Kidney glomerular epithelial cell (primary cell): ENCODE measurements at places on chromosomes 5 and 9.
A peak's percentile ranks its signal among the peaks of the same experiment; 100 is the strongest.

DNA sequence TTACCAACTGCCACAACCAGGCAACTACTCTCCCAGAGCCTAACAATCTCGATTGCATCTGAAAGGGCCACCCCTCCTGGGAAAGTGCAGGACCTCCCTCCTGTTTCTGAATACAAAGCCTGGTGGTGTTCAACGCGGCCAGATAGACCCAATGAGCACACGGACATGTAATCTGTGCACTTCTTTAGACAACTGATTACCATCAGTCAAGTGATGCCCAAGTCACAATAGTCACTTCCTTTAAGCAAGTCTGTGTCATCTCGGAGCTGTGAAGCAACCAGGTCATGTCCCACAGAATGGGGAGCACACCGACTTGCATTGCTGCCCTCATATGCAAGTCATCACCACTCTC lies 739 bp downstream of the C9orf72 start:
- DNase-seq = peak; percentile 31

DNA sequence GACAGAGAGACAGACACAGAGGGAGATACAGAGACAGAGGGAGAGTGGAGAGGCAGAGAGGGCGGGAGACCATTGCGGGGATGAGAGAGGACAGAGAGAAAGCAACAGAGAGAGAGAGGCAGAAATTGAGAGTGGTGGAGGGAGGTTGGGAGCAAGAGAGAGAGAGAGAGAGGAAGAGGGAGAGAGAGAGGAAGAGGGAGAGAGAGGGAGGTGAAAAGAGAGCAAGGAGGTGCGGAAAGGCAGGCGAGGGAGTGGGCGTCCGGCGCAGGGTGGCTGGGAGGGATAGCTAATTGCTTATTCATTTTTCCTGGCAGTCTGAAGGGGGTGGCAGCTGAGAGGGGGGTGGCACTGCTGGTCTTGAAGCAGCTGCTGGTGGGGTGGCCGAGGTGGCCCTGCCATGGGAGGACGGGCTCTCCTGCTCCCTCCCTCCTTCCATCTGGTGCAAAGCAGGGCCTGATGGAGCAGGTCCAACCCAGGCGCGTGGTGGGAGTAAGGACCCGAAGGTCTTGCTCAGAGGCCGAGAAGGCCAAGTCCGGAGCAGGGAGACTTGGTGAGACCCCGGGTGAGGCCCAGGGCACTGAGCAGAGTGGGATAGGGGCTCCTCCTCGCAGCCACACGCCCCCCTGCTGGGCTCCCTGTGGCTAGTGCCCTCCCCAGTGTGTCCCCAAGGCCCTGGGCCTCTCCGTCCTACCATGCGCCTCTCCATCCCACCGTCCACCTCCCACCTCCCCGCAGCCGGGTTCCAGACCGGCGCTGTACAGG lies 25.3 kb upstream of the RNU6ATAC start:
- no peak for DNase-seq

DNA sequence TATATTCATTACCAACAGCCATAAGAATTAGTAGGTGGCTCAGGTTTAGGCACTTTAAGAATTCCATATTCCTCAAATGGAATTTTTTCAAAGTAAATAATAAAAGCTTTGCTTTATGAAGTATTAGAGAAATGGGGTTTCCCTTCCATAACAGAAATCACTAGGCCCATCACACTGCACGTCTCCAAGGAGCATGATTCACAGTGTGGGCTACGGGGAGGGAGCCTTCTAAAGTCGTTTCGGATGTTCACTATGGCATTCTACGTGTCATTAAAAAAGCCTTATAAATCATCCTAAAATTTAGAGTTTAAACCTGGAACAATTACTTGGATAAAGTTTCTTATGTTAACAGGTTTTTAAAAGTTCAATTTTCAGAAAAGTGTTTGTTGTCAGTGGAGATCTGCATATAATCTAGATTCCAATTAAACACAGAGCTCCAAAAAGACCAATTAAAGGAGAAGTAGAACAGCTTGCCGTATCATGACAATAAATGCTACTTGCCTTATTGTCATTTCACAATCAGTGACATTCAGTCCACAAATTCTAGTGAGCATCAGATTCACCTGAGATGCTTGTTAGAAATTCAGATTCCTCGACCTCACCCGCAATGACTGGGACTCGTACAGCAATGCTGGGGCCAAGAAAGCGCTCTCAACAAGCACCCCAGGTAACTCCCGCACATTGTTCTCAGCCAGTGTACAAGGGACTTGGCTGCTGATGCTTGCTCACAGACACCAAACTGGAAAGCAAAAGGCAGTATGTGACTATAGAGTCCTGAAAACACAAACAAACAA lies 115.7 kb downstream of the NFIB start:
- no peak for DNase-seq

DNA sequence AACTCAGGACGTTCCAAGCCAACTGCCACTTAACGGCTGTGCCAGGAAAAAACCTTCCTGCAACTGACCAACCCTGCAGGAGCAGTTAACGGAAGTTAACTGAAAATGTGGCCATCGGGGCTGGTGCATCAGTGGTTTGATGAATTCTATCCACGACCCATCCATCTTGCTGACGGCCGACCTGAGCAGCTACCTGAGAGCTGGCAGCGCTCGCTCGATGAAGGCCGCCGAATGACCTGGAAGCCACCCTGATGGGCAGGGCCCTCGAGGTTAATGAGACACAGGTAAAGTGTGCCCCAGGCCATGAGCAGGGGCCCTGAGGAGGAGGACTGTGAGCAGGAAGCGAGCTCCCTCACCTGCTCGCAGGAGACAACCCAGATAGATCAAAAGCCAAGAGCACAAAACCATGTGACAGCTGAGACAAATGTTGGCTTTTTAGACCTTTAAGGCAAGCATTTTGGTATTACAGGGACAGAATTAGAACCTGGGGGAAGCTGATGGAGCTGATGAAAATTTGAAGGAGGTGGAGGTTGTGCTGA lies 35.3 kb upstream of the FLT4 start:
- no peak for DNase-seq

- no peak for DNase-seq
Observed at GRCh38 chr5:131413605-131414559, 150.0 kb downstream of the CDC42SE2 start.

DNA sequence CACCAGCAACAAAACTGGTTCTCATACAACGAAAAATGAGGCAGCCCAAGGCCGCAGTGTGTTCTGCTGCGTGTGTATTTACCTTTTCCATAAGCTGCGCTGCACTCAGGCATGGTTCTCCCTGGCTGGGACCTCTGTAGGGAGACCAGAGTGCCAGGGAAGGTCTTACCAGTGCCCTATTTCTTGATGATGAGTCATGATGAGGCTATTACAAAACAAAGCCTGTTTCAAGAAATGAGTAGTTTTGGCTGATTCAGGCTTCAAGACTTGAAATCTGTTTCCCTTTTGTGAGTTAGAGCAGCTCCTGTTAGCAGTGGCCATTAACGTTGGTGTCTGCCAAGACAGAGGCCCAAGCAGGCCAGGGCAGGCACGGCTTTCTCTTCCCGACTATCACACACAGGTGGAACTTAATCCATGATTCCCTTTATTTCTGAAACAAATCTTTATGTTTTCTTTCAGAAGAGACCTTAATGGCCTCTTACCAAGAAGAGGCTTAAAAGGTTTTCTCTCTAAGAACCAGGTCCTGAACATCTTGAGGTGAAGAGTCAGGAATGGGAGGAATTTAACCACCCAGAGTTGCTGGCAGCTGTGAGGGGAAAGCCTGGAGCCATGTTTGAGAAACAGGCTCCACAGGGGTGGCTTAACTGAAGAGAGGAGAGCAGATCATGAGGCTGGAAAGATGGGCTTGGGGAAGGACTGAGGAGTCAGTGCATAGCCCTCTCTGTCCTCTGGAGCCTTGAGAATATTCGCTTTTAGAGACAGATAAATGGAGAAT lies 41.4 kb upstream of the TIFAB start:
- peak; percentile 34 for DNase-seq

DNA sequence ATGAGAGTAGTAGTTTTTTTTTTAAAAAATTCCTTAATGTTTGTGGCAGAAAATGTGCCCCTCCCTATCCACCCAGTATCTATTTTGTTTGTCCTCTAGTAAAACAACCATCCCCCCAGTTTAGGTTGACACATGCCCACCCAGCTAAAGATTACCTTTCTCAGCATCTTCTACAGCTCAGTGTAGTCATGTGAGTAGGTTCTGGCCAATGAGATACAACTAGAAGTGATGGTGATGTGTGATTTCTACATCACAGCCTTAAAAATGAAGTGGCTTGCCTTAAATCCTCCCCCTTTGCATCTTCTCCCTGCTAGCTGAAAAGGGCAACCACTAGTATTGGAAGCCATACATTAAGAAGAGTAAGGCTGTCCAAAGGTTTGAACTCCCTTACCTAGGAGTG lies 14.9 kb downstream of the CHD1 start:
- no peak for DNase-seq

GRCh38 chr5:74587890-74588289 lies 52.6 kb downstream of the ENC1 start:
- DNase-seq = no peak
